ENCODE measurements at places on chromosomes 5 and 9.

GRCh38 chr5:39211773-39212172 is 7.6 kb downstream of the FYB1 start:
- no peak for DNase-seq

DNA sequence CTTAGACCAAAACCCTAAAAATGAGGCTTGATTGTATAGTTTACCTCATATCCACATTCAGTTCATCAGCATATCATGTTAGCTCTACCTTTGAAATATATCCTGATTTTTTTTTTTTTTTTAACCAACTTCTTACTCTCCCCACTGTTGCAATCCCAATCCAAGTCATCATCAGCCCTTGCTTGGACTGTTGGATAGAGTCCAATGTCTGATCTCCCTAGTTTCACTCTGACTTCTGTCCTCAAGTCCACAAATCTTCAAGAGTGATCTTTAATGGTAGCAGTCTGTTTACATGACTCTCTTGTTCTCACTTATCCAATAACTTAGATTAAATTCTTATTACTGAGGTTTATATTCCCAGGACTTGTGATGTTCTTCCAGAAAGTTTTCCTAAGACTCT is 30.8 kb downstream of the NAA35 start:
- no peak for DNase-seq

DNA sequence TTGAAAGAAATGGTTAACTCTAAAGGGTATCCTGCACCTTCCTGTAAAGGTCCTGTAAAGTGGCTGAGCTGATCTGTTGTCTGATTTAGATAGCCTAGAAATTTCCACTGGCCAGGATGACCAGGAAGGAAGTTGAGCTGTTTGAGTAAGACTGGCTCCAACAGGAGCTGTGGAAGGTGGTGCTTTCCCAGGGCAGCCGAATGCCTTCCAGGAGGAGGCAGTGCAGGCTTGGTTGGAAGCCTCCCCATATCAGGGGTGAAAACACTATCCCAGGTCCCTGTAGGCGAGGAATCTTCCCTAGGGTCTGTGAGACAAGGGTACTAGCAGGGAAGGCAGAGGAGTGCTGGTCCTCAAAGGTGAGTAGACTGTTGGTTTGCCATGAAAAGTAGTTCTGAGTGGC is 98.4 kb downstream of the LIX1 start:
- no peak for DNase-seq

DNA sequence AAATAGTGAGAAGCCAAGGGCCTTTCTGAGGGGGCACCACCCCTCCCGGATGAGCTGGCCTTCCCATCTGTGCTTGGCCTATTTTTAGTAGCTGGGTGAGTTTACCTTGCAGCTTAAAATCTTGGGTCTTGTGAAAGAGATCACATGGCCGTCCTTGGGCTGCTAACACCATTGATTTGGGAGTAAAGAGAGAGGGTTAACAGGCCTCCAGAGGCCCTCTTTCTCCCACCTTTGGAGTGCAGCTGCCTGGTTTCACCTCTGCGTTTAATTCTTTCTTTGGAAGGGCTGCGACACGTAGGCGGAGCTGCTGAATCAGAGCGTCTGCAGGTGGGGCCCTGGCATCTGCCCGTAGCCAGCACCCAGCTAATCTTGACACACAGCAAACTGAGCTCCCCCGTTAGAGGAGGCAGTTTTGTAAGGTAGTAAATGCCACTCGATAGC is 12.8 kb downstream of the OLFM1 start:
- DNase-seq, result no peak

- DNase-seq, result peak; percentile 35
Observed at GRCh38 chr5:62143268-62144229, 162.5 kb upstream of the KIF2A start.

DNA sequence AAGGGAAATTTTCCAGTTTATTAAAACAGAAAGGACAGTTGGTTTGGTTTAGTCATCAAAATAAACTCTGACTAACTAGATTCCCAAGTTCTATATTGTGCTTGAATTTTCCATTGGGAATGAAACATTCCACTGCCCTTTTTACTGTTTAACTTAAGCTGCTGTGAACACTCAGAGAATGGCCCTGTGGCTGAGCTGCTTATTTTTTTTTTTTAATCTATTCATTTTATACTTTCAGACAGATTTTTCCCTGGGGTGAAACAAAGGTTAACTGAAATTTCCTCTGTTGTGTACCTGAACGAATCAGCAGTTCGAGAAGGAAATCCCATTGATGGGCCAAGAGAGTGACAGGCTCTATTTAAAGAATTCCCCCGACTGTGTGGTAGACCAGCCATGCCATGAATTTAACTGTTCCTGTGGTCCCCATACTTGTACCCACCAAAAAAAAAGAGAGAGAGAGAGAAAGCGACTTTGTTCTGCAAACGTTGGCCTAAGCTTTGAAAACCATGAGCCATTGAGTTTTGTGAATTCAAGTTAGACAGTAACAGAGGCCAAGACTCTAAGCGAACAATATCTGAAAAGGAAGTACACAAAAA is 138.7 kb upstream of the GRHPR start:
- DNase-seq, result no peak

DNA sequence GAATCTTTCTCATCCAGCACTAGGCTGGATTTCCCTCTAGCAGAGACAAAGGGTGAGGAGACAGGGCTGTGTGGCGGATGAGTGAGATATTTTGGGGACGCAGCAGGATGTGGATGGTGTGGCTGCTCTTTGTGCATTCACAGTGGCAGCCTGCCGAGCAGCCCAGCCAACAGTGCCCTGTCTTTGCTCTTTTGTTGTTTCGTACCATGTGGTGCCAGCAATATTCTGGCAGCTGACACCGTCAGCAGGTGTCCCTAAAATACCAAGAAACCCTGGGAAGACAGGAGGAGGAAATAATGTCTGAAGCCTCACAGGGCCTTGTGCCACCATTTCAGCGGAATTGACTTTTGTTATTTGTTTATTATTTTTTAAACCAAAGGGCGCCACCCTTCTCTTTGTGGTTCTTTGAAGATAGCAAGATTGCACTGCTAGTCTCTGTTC is 141.4 kb downstream of the CCDC192 start:
- peak; percentile 30 for DNase-seq

GRCh38 chr5:15483351-15484097 is 16.5 kb upstream of the FBXL7 start:
- no peak for DNase-seq

DNA sequence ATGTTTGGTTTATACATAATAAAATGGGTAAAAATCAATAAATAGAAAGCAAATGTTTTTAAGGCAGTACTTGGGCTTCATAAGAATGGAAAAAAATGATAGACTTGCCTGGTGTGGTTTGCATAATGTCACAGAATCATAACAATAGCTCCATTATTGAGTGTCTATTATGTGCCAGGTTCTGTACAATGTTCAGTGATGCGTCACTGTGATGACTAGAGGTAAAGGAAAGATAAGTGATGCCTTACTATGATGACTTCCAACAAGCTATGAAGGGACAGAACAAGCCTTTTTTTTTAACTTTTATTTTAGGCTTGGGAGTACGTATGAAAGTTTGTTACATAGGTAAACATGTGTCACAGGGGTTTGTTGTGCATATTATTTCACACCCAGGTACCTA is 128.8 kb downstream of the TMC1 start:
- no peak for DNase-seq

DNA sequence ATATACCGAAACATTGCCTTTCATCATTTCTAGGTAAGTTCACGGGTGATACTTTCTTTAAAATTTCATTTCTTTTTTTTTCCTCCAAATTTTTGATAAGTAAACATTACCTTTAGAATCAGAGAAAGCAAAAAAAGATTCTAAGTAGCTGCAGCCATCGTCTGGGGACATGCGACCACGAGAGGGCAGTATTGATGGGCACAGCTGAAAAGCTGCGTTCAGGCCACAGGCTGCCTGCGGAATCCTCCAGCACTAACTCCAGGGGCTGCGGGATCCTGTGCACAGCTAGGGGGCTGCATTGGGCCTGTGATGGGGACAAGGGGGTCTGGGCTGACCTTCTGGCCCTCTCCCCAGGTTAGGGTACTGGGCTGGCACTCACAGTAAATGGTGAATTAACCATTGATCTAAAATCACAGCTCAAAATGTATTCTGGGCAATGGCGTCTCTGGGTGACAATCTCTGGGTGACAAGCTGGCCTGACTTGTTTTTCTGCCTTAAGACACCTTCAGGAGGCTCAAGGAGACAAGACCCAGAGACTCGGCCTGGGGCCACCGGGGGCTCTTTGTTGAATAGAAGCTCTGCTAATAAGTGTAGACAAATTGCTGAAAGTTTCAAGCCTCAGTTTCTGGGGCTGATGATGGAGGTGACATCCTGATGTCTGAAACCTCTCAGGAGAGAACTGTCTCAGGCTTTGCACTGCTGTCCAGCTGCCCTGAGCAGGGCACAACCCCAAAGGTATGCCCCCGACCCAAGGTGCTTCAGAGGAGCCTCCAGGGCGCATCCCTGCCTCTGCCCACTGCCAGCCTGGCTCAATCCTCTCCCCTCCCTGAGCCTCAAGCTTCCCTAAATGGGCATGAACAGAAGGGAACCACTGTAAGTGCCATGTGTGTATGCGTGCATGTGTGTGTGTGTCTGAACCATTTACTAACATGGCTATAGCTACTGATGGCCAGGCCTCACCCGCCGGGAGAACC is 44.3 kb upstream of the SARDH start:
- DNase-seq, result peak; percentile 48

GRCh38 chr5:125409861-125410536 is 663.6 kb upstream of the ZNF608 start:
- peak; percentile 94 for DNase-seq

- no peak for DNase-seq
Observed at GRCh38 chr5:108515517-108516105, 133.7 kb upstream of the FBXL17 start.

DNA sequence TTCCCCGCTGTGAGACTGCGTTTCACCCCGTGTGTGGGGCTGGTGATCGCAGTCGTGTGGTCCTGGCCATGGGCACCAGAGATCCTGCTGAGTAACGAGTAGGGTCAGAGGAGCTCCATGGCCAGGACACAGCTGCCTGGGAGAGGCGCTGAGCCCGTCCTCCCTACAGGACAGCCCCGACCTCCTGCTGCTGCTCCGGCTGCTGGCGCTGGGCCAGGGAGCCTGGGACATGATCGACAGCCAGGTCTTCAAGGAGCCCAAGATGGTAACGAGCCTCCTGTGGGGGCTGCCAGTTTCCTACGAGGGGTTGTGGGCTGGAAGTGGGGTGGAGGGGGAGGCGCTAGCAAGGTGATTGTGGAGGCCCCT is 11.0 kb downstream of the NELFB start:
- no peak for DNase-seq

- peak; percentile 58 for DNase-seq
Observed at GRCh38 chr5:10452768-10453331, 11.2 kb downstream of the ROPN1L start.

DNA sequence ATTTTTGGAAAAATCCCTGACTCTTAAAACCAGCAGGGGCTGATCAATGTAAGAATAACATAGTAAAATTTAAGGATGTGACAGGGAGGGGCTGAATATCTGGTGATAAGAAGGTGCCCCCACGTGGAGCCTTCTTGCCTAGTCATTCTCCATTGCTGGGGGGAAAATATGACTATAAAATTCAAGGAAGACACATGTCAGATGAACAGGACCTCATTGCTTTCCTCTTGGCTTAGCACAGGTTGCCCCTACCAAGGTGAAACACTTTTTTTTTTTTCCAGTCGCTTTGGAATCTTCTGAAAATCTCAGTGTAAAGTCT is 310.9 kb downstream of the EFNA5 start:
- no peak for DNase-seq

DNA sequence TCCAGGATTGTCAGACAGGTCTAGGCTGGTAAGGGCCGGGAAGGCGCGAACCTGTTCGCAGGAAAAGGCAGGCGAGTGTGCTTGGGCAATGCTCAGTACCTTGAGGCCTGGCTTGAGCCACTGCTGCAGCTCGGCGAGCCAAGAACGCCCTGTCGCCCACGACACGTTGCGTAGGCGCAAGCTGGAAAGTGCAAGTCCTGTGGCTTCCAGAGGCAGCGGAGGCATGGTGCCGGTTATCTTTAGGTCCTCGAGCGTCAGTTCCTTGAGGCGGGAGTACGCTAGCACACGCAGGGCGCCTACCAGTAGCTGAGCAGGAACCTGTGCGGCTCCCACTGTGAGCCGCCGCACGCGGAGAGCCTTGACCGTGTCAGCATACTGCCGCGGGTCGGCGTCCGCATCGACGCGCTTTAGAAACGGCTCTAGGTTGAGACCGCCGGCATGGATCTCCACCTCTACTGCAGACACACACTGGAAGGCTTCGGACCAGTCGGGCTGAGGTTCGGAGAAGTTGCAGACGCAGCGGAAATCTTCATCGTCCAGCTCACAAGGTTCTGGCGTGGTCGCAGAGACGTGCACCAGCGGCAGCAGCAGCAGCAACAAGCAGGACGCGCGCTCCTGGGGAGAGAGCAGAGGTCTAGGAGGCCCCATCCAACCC is 482 bp downstream of the CD14 start:
- peak; percentile 24 for DNase-seq

GRCh38 chr5:139027150-139027549 is 152.0 kb upstream of the LRRTM2 start:
- DNase-seq, result no peak

DNA sequence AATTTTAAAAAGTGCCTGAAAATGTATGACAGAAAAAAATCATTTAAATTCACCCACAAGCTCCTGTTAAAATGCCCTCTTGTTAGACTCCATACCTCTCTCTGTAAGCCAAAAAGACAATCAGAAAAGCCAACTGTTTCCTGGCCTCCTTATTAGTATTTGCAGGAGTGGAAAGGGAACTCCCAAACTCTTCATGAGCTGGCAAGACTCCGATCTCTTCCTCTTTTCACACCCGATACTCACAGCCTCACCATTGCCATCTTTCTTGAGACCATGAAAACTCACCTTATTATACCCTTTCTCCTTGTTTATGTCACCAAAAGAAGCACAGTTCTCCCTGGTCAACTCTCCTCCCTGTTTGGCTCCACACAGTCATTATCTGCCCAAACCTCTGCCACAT is 197.8 kb downstream of the DMAC1 start:
- no peak for DNase-seq

GRCh38 chr5:58493141-58493540 is 1.9 kb downstream of the GAPT start:
- no peak for DNase-seq

- DNase-seq, result no peak
Observed at GRCh38 chr9:134619448-134619982, 22.1 kb upstream of the COL5A1 start.

GRCh38 chr9:71604197-71605063 is 163.9 kb downstream of the CEMIP2 start:
- peak; percentile 25 for DNase-seq

GRCh38 chr5:4995014-4995413 is 145.1 kb upstream of the ADAMTS16 start:
- DNase-seq, result no peak

DNA sequence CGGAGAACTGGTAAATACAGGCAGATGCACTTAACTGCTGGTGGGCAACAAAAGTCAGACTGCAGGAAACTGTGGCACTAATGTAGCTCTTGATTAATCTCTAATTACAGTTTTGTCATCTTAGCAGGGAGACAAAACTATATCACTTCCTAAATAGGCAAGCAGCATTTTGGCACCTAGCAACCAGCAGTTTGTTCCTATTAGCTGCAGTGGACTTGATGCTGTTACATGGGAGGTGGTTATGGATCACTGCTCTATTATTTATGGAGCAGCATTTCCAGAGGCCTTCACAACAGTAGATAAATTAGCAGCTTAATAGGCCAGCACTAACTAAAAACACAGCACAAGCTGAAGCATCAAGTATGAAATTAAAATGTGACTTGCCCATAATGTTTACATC is 518.3 kb upstream of the ITGA1 start:
- DNase-seq, result peak; percentile 79
